Panc1 (cell line): ENCODE measurements at places on chromosomes 7 and 10.

GRCh38 chr7:30412782-30413504, 65.6 kb downstream of the NOD1 start:
- DNase-seq: peak; percentile 52

GRCh38 chr7:37604078-37604477, 79.5 kb upstream of the GPR141 start:
- DNase-seq: no peak

DNA sequence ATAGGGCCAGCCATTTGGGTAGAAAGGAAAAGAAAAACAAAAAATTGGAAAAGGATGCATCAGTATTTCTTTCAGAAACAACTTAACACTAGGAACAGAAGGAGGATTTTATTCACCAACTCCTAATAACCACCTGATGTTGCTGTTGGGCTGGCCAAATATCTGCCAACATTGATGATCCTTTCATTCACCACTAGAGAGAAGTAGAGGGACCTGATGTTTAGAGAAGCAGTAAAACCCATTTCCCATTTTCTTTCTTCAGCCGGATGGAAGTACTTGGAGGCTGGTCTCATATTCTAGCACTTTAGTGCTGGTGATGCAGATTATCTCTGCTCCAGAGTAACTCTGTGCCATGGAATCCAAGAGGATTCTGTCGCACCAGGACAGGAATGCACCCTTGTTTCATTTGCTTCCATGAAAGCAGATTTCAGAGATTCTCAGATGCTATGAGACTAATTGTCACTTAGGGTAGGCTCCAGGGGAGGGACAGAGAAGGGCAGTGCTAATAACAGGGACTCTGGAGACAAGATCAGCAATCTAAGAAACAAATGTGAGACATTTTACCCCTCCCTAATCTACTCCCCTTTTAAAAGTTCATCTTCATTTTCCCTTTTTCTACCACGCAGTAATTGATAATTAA, 3.1 kb downstream of the KLLN start:
- peak; percentile 78 for DNase-seq

GRCh38 chr10:114031073-114031972, 12.3 kb upstream of the ADRB1 start:
- no peak for DNase-seq

DNA sequence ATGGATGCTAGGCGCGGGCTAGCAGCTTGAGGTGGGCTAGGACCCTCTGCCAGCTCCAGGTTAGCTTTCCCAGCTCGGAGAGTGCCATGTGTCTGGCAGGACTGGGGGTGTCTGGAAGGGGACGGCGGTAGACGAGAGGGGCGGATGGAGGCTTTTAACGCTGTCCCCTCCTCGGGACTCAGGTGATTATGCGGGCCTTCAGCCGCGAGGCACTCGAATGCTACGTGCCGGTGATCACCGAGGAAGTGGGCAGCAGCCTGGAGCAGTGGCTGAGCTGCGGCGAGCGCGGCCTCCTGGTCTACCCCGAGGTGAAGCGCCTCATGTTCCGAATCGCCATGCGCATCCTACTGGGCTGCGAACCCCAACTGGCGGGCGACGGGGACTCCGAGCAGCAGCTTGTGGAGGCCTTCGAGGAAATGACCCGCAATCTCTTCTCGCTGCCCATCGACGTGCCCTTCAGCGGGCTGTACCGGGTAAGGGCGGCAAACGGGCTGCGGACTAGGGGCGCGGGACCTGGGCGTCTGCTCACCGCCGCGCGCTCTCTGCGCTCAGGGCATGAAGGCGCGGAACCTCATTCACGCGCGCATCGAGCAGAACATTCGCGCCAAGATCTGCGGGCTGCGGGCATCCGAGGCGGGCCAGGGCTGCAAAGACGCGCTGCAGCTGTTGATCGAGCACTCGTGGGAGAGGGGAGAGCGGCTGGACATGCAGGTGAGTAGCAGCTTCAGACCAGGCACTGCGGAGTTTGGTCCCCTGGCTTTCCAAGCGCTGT, 1.1 kb downstream of the CYP26A1 start:
- no peak for DNase-seq

DNA sequence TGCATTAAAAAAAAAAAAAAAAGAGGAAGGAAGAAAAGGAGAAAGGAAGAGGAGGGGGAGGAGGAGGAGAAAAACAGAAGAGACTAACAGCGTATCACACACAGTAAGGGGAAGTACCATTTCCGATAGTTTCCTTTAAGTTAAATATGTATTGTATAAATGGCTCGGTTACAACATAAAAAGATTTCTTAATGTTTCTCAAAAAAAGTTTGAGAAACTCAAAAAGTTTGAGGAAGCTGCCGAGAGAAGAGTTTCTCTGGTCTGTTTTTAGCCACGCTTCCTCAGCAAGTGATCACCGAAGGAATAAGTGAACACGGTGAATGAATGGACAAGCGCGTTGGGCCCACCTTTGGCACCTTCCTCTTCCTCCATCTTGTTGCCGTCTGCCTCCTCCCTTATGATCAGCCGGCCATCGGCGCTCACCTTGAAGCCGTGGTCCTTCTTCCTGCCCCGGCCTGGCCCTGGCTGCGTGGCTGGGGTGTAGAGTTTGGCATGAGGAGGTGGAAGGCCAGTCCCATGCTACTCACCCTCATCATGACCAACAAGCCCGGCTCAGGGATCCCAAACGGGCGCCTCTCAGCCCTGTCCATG, 31.3 kb upstream of the FRAT2 start:
- no peak for DNase-seq

- DNase-seq: no peak
Measured at GRCh38 chr7:3238525-3239210, 62.4 kb upstream of the SDK1 start.

DNA sequence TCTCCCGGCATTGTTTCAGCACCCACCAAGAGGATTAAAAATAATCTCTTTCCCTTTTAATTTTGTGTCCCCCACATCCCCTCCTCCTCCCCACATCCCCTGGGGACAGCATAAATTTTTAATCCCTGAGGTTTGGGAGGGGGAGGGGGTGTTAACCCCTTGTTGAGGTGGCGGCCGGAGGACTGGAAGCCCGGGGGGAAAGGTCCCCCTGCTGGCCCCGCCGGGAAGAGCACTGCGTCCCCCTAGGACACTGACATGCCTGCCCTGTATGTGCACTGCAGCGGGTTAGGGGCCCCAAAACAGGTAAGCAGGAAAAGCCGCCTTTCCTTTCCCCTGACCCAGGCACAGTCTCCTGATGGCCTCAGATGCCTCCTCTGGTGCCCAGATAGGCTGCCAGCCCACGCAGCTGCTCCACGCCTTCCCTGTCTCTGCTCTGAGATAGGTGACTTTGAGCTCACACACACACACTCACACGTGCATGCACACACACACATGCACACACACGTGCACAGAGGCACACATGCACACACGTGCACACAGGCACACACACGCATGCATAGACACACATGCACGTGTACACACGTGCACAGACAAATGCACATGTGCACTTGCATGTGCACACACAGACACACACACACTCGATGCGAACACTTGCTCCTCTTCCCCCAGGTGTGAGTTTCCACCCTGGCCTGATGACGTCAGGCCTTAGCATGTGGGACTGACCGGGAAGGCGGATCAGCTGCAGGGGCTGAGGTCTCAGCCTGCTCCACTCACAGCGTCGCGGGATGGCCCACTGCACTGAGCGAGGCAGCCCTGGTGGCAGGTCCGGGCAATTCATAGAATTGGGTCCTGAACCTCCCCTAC, 12.3 kb downstream of the CNPY1 start:
- DNase-seq: no peak

- DNase-seq: no peak
Measured at GRCh38 chr7:1542841-1543747, 12.6 kb downstream of the MAFK start.

GRCh38 chr10:20110125-20111100, 294.2 kb downstream of the PLXDC2 start:
- no peak for DNase-seq

DNA sequence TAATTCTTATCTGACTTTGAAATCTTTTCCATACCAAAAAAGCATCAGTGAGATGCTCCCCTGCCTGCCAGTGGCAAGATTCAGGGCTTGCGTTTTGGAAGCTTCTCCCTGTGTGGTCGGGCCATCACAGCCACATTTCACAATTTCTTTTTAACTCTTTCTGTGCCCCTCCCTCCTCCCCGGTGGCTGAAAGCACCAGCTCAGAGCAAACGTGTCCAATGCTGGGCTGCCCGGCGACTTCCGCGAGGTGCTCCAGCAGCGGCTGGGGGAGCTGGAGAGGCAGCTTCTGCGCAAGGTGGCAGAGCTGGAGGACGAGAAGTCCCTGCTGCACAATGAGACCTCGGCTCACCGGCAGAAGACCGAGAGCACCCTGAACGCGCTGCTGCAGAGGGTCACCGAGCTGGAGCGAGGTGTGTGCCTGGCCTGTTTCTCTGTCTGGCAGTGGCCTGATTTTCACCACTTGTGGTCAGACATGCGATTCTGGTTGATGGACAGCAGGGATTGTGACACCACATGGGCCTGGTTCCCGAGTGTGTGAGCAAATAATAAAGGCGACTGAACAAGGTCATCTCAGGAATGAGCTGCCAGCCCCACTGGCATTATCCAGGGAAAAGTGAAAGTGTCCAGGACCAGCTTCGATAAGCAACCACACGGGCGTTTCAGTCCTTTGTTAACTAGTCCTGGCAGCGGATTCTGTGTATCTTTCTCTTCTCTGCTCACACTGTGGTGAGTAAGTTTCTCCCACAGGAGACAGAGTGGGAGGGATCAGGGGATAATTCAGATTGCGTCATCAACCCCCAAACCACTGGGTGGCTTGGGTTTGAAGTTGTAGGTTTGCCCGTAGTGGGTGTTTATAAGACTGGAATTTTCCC, 2.6 kb downstream of the NPTX2 start:
- DNase-seq: no peak

DNA sequence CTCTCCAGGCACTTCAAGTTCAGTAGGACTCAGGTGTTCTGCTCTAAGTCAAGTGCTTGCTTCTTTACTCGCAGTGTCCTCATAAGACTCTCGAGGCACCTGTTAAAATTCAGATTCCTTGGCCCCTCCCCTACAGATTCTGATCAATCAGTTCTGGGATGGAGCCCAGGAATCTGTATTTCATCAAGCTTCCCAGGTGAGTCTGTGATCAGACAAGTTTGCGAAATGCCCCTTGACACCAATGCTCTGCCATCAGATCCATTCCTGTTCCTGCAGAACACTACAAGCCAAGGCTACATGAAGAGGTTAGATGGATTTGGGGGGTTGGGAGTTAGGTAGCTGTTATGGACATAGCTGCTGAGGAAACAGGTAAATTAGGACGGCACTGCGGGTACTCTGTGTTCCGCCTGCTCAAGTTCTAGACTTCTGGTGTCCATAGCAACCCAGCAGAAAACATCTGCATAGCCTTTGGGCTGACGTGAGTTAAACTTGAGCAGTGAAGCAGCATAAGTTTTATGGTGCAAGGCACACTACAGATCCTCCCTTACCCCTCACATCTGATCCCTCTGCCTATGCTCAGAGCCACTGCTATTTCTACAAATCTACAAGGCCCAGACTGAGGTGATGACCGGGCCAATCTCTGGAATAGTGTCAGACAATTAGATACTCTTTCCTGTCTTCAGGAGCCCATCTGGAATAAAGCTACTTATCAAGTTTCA, 6.8 kb upstream of the NCOA4 start:
- no peak for DNase-seq

GRCh38 chr7:151822541-151823181, 54.3 kb downstream of the PRKAG2 start:
- no peak for DNase-seq

DNA sequence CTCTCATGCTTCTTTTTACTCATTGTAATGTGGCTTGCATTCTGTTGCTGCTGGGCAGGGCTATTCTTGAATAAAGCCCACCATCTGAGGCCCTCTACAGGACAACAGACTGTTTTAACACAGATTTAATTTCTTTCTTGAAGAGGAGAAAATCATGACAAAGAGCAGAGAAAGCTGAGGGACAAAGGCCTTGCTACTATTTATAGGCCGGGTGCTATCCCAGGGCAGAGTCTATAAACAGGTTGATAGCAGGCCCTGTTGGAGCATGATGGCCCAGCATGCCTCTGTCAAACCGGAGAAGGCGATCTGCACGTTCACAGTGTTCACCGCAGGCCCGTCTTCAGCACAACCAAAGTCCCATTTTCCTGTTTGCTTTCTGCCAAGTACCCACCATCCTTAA, 3.0 kb downstream of the VIPR2 start:
- no peak for DNase-seq

DNA sequence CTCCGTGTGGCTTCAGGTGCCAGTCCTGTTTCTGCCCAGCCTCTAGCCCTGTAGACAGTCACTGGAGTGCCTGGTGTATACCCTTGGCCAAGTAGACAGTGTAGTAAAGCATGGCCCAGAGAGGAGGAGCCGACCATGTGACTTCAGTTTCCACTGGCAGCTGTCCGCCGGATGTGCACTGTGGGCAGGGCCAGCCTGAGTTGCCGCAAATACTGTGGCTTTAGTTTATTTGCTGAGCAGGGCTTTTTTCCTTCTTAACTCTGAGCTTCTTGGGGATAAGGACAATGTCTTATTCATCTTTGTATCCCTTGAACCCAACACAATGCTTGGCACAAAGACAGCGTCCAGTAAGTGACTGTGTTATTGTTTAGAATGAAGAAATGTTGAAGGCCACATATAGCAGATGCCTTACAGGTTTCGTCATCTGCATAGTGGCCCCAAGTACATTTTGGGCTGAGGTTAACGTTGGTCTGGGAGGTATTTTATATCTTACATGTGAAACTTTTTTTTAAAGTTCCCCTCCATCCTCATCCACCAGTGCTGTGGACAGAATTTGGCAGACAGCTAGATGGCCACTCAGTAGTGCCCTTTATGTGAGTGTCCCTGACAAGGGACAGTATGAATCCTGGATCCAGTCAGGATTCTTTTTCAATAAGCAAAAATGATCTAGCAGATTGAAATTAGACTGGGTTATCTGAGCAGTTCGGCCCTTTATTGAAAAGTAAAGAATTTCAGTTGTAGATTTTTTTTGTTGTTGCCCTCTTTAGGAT, 40.6 kb downstream of the CYP17A1 start:
- DNase-seq: no peak

DNA sequence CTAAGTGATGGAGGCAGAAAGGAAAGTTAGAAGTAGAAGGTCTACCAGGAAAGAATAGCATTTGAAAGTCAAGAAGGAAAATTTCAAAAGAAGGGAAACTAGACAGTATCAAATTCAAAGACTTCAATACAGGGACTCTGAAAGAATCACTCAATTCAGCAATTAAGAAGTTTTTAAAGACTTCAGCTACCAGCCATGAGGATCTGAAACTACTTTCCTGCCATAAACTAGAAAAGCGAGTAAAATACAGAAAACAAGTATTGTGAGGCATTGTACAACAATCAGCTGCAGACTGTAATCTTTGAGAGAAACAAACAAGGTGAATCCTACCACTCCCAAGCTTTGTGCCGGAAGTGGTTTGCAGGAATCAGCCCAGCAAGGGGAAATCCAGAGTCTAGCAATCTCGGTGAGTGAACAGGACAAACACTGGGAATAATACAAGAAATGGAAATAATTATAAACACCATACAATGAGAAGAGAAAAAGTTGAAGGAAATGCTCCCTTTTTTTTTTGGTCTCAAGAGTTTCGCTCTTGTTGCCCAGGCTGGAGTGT, 62.4 kb downstream of the ARHGAP12 start:
- no peak for DNase-seq

DNA sequence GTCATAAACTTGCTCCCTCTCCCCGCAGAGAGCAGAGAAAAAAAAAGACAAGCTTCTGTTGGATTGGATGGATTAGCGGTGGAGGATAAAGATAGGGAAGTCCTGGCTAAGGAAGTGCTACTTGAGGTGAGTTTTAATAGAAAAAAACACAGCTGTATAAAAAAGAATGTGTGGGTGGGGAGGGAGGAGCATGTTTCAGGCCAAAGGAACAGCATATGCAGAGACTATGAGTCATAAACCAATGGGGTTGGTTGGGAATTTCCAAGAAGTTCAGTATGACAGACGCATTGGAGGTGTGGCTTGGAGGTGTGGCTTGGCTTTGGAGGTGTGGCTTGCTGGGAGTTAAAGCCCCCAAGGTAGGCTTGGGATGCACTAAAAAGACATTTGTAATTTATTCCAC, 103.0 kb upstream of the LSM8 start:
- no peak for DNase-seq
